ENCODE measurements at places on chromosomes 3 and 15.

- no peak for DNase-seq
Measured at GRCh38 chr3:120022729-120023128, 71.5 kb downstream of the GSK3B start.

- no peak for DNase-seq
Measured at GRCh38 chr3:42441791-42442190, 31.4 kb upstream of the LYZL4 start.

DNA sequence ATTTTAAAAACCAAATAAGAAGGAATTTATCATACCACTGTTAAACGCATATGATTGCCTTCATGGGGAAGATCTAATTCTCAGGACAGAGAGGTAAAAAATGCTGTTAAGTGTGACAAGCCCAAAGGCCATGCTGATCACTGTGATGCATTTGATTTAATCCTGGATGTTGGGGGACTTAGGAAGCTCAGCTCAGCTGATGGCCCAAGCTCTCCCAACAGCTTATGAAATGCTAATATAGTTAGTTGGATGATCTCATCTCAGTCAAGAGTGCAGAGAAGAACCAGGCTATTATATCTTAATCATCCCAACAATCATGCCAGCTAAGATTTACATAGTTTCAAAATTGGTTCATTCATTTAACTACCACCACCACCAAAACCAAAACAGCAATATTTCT, 340.0 kb downstream of the IL20RB start:
- no peak for DNase-seq

GRCh38 chr3:151015767-151016477, 43.4 kb upstream of the CLRN1 start:
- DNase-seq = no peak
